ENCODE measurements at places on chromosomes 3 and 15.

DNA sequence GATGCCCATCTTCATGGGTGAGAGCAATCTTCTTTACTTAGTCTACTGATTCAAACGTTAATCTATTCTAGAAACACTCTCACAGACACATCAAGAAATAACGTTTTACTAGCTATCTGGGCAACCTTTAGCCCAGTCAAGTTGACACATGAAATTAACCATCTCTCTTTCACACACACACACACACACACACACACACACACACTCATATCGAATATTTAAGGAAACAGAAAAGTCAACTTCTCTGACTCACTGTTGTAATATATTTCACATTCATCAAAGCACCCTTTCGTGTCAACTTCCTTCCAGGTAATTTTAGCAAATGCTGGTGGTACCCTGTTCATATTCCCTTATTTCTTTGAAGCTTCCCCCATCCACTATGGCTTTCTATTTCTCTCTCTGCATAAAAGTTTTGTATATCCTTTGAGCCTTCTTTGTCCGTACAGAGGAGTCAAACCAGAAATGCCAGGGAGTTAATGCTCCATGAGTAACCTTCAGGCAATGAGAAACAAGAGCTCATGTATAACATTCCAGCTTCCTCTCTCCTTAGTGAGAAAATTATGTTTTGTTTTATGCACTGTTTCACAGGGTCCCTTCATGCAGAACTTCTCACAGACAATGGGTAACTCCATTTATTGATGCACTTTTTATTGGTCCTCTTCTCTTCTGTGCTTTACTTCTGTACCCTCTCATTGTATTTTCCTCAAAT, 335.5 kb upstream of the CBLB start:
- peak; percentile 32 for DNase-seq

DNA sequence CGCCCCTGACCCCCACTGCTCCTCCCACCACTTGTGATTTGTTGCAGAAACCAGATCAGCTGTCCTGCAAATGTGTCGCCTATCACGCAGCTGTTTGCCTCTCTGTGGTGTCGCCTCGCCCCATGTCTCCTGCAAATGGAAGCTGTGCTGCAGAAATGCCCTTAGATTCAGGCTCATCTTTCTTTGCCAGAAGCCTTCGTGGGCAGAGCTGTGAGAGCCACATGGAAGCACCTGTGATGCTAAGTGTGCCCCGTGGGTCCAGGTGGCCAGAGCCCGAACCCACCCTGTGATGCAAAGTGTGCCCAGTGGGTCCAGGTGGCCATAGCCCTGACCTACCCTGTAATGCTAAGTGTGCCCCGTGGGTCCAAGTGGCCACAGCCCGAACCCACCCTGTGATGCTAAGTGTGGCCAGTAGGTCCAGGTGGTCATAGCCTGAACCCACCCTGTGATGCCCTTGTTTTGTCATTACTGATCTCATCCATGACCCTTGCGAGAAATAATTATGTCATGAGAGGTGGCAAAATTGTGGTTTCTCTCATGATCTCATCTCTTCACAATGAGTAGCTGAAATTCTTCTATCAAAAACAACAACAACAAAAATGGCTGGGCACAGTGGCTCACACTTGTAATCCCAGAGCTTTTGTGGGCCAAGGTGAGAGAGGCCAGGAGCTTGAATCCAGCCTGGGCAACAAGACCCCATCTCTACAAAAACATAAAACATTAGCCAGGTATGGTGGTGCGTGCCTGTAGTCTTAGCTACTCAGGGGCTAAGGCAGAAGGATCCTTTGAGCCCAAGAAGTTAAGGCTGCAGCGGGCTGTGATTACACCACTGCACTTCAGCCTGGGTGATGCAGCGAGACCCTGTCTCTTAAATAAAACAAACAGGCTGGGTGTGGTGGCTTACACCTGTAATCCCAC, 187.4 kb downstream of the GOLGA6L6 start:
- no peak for DNase-seq

- no peak for DNase-seq
Observed at GRCh38 chr3:188166441-188166840, 12.5 kb downstream of the LPP start.

GRCh38 chr15:91521996-91522395, 331.5 kb upstream of the SLCO3A1 start:
- peak; percentile 64 for DNase-seq

GRCh38 chr3:69435274-69436265, 49.7 kb upstream of the FRMD4B start:
- no peak for DNase-seq

GRCh38 chr15:76191539-76192244, 119.6 kb downstream of the ETFA start:
- DNase-seq = no peak
